ENCODE measurements at places on chromosomes 7 and 10.

DNA sequence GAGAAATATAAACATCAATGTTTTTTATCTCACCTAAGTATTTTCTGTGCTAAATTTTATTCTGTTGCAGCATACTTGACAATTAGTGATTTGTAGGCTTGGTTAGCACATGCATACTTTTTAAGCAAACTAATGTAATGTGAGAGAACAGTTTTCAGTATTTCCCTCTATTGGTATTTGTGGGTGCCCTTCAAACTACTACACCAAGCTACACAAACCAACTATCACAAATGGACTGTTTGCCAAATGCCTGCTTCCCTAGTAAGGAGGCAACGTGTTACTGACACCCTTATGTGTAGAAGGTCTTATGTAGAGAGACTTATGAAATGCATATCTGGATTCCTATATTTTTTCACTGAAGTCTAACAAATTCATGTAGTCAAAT lies 98.4 kb upstream of the FZD1 start:
- DNase-seq, result no peak

GRCh38 chr10:10778959-10779358 lies 238.7 kb upstream of the CELF2 start:
- DNase-seq, result no peak

- DNase-seq, result no peak
Observed at GRCh38 chr10:63414481-63415260, 51.1 kb downstream of the JMJD1C start.

- no peak for DNase-seq
Observed at GRCh38 chr10:90924552-90924951, 3.7 kb upstream of the ANKRD1 start.

GRCh38 chr10:101781984-101782810 lies 1.0 kb downstream of the NPM3 start:
- peak; percentile 25 for DNase-seq

GRCh38 chr10:37960591-37961137 lies 15.8 kb downstream of the ZNF25 start:
- no peak for DNase-seq

DNA sequence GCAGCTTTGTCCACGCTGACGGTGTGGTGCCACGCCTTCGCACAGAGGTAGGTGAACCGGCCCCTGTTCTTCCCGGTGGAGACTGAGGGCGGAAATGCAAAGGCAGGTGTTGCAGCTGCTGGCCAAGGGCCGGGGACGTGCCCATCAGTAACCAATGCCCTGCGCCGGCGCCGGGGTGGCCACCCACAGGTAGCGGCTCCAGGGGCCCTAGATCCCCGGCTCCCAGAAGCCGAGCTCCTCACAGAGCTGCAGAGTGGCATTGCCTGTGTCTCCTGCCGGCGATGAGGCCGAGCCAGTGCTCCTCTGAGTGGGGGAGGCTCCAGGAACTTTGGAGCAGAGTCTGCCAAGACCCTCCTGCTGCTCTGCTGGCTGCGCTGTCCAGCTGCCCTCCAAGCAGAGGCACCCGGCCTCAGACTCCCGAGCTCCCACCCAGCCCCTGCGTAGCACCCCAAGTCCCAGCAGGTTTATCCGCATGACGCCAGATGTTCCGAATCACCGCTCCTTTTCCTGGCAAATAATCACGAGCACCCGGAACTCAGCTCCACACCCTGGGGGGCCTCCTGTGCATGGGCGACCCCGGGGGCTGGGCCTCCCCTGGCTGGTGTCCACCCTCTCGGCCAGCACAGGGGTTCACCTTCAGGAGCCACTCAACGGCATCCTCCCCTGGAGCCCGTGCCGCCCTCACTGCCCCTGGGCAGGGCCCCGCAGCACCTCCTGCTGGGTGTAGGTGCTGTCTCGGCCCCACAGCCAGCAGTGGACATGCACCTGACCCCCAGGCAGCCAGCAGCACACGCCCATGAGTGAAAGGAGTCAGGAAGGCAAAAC lies 22.1 kb downstream of the CFAP46 start:
- DNase-seq, result no peak

DNA sequence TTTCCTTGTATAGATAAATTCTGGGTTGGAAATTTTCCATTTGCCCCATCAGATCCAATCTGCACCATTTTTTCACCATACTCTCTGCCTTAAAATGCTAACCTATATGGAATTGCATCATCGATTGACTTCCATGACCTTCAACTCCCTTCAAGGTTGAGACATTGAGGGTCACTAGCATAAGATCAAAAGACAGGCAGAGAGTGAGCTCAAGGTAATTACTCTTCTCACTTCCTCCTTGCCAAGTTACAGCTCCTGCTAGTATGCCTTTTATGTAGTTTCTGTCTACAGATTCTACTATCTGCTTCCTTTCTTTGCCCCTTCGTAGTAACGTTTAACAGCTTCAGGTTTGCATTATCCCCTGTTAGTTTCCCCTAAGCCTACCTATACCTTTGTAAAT lies 1127.7 kb upstream of the LRRTM3 start:
- DNase-seq, result no peak

DNA sequence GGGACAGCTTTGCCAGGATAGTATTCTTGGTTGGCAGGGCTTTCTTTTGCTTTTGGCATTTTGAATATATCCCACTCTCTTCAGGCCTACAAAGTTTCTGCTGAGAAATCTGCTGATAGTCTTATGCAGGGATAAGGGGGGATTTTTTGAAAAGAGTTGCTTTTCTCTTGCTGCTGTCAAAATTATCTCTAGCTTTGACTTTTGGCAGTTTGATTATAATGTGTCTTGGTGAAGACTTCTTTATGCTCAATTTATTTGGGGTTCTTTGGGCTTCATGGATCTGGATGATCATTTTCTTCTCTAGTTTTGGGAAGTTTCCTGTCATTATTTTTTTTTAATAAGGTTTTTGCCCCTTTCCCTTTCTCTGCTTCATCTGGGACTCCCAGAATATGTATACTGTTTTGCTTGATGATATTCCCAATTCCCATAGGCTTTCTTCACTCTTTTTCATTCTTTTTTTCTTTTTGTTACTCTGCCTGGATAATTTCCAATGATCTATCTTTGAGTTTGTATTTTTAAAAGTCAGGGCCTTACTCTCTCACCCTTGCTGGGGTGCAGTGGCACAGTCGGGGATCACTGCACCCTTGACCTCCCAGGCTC lies 29.6 kb downstream of the NOM1 start:
- no peak for DNase-seq
